ENCODE measurements at places on chromosomes 3 and 15. TPM values are rescaled to one million over a fixed set of nuclear protein-coding genes. Genes with fewer than 3 reads are reported as not detected.

FILIP1L gene
- total RNA-seq: 28.5 TPM

KLHL6 gene
- not detected for total RNA-seq

PLOD2 gene
- total RNA-seq: 104 TPM

NOX5 gene
- total RNA-seq: not detected

UBR1 gene
- total RNA-seq: 18.8 TPM

All from pericardium fibroblast (primary cell).